Activated naive CD8-positive, alpha-beta T cell treated with anti-CD3 and anti-CD28 coated beads, Interleukin-2, amount 10 ng/mL, durations not matched to agents 7 days and 5 days (primary cell): ENCODE measurements at places on chromosomes 13 and 19. TPM values are rescaled to one million over a fixed set of nuclear protein-coding genes. Genes with fewer than 3 reads are reported as not detected.

IGLON5 gene
- 0.11 TPM for total RNA-seq

GRCh38 chr19:45767410-45767880 is 1.6 kb downstream of the SIX5 start:
- DNase-seq = no peak

GRCh38 chr13:97067017-97067895 is 73.0 kb upstream of the OXGR1 start:
- no peak for DNase-seq

- no peak for DNase-seq
Observed at GRCh38 chr19:52200044-52200443, 10.2 kb downstream of the PPP2R1A start.

DNA sequence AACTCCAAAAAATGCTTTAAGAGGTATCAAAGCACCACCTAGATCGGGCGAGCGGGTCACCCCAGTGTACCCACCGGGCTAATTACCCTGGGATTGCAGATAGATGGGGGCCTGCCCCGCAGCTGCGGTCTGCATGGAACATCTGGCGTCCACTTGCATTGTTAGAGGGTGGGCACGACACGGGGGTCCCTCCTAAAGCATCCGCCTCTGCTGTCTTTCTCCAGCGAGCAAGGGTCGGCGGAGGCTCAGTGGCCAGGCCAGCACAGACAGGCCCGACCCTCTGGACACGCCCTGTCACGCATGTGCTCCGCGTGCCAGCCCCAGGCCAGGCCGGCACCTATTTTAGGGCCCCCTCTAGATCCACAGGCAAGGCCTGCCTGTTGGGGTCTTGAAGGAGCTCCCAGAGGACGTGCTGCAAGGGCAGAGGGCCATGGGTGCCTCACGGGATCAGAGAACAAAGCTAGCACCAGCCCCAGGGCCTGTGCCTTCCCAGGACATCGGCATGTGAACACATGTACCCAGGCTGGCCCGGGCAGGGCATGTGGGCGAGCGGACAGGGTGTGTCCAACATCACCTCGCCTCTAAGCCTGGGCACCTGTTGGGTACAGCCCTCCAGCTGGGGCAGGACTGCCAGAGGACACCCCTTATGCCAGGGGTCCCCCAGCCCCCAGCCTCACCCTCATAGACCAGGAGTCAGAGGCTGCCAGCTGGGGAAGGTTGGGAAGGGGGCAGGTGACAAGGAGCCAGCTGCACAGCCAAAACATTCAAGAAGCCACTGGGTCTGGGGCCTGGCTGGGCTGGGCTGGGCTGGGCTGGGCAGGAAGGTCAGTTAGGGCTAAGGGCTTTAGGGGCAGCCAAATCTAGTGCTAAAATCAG is 35.6 kb upstream of the NANOS3 start:
- DNase-seq = peak; percentile 61

DNA sequence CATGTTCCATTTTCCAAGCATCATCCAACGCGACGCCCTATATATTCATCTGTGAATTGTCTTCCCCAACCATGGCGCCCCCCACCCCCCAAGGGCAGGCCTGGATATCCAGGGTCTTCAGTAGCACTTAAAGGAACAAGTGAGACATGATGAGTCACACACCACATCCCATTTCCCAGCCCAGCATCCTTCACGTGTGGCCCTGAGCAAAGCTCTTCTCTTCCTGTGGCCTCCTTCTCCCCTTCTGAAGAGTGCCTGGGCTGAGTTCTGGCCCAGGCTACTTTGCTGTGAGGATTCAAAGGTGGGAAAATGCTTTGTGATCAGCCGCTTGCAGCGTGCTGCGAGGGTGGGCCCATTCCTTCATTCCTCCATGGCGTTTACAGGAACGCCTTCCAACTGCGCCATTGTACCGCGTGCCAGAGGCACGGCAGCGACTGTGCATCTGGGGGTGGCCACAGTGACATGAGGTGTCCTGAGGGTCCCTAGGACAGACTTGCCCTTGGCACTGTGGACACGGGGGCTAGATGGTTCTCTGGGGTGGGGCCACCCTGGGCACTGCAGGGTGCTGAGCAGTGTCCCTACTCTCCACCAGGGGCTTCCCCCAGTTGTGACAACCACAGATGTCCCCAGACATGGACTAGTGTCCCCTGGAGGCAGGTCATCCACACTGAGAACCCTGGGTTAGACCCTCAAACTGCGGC is 11.7 kb downstream of the PLIN4 start:
- DNase-seq = no peak

DNA sequence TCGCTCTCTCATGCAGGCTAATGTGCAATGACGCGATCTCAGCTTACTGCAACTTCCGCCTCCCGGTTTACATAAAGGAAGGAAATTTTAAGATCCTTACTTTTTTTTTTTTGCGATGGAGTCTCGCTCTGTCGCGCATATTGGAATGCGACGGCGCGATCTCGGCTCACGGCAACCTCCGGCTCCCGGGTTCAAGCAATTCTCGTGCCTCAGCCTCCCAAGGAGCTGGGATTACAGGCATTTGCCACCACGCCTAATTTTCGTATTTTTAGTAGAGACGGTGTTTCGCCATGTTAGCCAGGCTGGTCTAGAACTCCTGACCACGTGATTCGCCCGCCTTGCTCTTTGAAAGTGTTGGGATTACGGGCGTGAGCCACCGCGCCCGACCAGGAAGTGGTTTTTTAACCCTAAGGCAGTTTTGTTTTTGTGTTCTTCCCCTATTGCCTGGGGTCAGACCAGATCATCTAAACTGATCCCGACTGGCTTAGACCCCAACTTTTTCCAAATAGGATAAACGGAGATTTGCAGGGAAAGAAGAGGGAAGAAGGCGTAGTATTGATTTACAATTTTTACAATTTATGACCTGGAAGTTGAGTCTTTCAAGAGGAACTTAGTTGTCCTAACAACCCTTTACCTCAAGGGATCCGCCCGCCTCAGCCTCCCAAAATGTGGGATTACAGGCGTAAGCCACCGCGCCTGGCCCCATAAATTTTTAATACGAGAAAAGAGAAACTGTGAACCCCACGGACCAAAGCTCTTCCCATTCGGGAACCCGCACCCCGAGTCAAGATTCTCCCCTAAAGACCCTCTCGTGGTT is 142.0 kb downstream of the ZNF737 start:
- DNase-seq = peak; percentile 52

- no peak for DNase-seq
Observed at GRCh38 chr19:46924874-46925547, 64.2 kb downstream of the ARHGAP35 start.

FBN3 gene
- 0.50 TPM for total RNA-seq

DNA sequence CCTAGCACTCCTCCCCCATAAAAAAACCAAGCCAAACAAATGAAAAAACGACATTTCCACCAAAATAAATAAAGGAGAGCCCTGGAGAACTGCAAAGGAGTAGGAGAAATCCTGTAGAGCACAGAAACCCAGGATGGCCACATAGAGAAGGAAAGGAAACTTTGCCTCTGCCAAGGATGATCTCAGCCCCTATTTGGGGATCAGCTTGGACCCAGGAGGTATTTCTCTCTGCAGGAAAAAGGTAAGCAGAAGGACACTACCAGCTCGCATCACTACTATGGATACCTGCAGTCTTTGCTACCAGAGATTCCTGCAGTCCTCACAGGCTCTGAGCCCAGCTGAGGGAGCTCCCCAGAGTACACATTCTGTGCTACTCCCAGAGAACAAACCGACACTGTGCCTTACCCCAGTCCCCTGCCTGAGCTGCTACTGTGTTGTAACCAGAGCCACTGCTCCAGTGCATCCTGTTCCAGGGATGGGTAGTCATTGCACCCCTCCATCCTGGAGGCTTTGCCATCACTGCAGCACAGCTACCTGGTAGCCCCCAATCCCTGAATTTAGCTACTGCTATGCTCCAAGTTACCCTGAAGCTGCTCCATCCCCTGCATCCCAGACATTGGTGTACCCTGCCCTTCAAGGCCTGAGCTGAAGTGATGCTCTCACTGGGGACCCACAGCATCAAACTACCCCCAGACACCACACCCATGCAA is 41.7 kb downstream of the VWA8 start:
- DNase-seq = no peak

GRCh38 chr13:47835470-47836228 is 165.4 kb downstream of the SUCLA2 start:
- DNase-seq = no peak

DNA sequence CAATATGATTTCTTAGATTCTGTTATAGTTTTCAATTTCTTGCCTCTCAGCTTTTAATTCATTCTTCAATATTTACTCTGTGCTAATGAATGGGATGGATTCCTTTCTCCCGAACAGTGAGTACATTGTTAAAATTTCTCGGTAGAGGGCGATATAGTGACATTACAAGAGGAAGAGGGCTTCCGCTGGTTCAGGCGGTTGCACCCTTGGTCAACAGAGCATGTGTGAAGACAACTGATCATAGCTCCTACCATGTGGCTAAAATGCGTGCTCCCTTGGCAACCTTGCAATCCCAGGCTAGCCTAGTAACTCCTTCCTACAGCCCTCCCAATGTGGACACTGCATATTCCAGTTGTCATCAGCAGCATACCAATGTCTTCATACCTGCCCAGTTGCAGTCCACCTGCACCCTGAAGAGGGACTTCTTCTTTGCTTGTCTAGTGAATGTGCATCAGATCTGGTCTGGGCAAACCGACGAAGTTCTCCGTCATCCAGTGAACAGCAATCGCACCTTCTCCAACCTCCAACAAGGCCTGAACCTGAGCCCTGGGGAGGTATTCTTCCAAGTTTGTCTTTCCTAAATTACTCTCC is 653.0 kb upstream of the GPC6 start:
- DNase-seq = no peak

DNA sequence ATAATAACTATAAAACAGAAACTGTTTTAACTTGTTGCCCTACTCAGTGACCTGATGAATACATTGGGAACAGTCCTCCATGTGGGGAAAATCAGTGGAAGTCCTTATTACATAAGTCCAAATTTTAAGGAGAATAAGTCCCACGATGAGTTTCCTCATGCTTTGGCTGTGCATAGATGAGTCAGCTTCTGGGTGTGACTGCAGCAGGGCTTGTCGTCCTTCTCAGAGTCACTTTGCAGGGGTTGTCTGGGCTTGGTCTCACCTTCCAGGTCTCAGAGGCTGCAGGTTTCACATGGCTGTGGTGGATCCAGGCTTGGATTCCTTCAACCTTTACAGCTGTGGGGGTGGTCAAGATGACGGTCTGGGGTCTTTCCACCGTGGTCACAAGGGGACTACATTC is 85.6 kb downstream of the SLC25A15 start:
- no peak for DNase-seq

DNA sequence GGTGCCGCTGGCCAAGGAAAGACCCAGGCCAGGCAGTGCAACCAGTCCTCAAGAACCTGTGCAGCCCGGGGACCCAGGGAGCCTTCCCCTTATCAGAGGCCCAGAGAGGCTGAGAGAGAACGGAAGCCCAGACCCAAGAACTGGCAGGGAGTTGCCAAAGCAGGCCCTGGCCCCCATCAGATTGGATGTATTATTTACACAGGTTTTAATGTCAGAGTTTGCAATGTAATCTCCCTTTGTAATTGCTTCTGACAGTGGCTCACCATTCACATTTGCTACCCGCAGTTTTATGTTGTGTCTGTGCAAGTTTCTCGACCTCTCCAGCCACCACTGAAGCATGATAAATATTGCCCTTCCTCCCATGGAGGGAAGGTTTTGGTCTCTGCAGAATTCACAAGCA is 660.9 kb downstream of the LIG4 start:
- DNase-seq = no peak
